ENCODE measurements at places on chromosomes 2 and 18.

GRCh38 chr2:70385966-70386595 lies 84.2 kb upstream of the FAM136A start:
- DNase-seq, result peak; percentile 35

- no peak for DNase-seq
These were observed 53.1 kb downstream of the SPATS2L start for GRCh38 chr2:200359552-200359951.

DNA sequence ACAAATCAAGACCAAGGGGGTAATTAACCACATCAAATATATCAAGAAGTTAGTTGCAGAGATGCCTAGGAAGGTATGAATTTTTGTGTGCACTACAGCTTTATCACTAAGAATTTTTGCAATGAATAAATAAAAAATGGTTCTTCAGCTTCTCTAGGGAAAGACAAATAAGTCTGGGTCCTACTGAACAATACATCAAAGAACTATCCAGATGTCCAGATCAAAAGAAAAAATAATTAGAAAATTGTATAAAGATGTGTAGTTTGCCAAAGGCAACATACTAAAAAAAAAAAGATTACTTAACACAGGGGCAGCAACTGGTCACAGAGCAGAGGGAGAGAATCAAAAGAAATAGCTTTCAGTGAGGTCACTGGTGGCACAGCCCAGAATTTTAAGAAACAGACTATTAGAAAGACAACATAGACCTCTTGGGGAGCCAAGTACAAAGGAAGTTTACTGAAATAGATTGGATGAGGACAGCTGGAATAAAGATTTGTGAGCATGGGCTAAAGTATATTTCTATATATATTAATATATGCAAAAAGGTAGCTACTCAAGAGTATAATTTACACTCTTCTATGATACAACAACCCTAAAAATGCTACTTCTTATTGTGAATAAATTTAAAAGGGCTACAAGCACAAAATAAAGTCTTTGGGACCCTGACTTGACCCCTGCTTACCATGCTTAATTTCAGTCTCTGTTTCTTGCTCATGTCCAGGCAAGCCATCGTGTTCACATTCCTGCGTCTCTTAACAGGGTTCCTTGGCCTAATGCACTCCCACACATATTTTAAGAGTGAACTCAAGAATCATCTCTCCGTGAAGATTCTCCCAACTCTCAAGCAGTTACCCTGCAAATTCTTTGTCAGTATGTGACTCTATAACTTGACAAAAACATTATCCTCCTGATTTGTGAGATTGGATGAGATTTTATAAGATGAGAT lies 99.0 kb upstream of the GRB14 start:
- peak; percentile 63 for DNase-seq

- no peak for DNase-seq
These were observed 63.0 kb upstream of the GALNT13 start for GRCh38 chr2:153808679-153809078.

GRCh38 chr2:128425216-128425615 lies 106.5 kb upstream of the HS6ST1 start:
- no peak for DNase-seq

DNA sequence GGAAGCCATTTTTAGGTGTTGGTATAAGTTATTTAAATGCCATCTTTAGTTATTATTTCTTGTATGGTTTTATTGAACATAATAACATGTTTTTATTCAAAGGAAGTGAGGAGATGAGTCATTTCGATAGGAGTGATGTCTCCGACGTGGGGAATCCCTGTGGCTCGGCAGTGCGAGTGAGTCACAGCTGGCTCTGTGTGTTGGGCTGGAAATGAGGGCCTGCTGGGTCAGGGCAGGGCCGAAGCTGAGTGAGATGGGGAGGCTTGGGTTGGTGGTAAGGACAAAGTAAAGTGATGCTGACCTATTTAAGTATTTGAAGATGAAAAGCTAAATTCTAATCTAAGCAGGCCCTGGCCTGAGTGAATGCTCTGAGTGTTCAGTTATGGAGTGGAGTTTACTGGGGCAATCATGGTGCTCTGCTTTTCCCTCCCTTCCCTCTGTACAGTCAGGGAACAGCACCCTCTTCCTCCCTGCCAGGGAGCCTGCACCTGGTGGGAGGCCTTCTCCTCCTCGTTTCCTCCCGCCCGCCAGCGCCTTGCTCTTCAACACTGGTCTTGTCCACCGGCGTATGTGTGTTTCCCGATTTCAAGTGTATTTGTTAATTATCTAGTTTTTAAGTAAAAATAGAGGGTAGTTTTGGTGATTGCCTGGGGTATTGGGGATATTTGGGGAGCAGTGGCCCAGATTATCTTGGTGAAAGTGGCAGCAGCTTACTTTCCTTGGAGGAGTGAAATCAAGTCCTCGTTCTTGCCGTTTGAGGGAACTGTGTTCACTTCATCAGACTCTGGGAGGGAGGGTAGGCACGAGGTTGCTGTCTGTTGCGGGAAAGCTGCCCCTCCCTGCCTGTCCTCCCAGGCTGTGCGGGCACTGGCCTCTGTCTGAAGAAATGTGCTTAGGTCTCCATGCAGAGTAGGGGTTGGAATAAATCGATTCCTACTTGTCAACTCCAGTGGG lies 157.0 kb downstream of the LDLRAD4 start:
- peak; percentile 83 for DNase-seq

GRCh38 chr18:8349608-8350323 lies 259.5 kb upstream of the RAB12 start:
- no peak for DNase-seq

DNA sequence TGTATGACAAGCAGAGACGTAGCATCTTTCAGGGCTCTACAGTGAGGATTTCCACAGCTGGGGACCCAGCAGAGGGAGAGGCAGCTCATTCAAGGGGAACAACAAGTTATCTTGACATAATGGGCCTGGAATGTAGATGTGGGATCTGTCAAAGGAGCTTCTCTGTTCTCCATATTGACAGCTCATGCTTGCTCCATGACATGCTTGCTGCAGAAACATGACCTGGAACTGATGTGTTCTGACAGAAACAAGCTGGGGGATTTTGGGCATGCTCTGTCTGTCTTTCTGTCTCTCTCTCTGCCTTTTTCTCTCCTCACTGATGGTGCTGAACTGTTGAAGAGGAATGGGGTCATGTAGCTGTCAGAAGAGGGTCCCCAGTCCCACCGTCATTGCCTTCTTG lies 79.6 kb downstream of the MMADHC start:
- no peak for DNase-seq
